ENCODE measurements at places on chromosomes 11 and 22.

DNA sequence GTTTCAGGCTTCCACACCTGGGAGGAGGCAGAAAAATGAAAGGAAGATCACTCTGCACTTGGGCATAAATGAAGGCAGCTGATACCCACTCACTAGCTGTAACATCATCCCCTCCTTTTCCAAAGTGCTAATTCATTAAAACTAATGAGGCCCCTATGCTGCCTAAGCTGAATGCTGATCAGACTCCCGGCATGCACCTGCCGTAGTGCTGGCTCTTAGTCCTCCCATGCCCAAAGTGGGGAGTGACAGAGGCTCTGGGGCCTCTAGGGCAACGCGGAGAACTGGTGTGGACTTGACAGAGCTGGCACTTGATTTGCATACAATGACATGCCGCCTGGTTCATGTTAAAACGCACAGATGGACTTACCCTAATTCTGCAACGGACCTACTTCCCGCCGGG lies 96.5 kb upstream of the NCAM1 start:
- DNase-seq: no peak

DNA sequence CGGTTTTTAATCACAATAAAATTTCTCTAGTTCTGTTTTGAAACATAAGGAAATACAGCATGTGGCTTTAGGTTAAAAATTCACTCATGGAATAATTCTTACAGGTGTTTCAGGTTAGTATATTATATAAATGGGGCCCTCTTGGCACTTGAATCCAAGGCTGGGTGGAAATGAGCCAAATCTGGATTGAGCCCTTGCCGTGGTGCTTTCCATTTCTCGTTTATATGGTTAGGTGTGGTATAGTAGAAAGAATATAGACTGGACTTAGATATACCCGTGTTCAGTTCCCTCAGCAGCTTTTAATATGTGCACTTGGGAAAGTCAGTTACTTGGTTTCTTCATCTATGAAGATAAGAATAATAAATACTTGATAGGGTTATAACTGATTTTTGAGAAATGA lies 16.0 kb downstream of the ZFP91 start:
- DNase-seq: no peak

GRCh38 chr11:12526789-12527188 lies 147.4 kb upstream of the TEAD1 start:
- no peak for DNase-seq

DNA sequence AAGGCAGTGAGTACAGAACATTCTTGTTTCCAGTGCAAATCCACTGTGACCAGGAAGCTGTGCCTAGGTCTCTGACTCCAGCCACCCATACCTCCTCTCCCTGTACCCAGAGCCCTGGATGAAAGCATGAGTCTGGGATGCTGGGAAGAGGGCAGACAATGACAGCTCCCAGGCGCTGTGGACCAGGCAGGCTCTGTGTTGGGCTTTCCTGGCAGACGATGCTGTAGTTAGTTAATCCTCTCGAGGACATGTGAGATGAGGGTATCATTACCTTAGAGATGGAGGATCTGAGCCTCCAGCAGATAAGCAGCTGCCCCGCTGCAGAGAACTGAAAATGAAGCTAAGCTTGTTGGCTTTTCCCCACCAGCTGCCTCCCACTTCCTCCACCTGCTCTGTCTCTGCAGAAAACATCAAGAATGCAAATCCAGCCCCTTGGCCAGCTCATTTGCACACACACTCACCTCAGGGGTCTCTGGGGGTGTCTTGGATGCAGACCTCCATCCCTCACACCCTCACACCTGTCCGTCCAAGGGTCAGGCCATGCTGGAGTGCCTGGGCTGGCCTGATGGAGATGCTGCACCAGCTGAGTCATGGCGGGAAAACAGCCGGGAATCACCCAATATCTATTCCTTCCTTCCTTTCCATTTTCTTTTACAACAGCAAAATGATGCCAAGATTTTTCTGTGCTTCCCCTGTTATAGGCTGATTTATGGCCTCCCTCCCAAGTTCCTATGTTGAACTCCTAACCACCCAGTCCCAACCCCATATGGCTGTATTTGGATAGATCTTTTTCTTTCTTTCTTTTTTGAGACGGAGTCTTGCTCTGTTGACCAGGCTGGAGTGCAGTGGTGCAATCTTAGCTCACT lies 94.9 kb upstream of the SEPTIN5 start:
- no peak for DNase-seq

GRCh38 chr11:28245131-28245530 lies 136.9 kb downstream of the METTL15 start:
- DNase-seq: peak; percentile 58

DNA sequence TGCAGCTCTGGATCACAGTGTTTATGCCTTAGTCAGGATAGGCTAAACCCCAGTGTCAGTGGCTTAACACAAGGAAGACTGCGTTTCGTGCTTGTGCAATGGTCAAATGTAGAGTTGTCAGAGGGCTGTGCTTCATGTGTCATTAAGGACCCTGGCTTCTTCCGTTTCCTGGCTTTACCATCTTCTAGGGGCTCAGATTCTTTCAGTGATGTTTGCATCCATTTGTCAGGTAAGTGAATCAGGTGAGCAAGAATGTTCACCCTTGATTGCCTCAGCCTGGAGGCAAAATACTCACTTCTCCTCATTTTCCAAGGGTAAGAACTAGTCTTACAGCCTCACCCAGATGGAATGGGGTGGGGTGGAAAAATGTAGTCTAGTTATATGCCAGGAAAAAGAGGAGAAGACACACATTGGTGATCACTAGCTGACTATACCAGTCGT lies 20.5 kb upstream of the AMOTL1 start:
- peak; percentile 97 for DNase-seq

DNA sequence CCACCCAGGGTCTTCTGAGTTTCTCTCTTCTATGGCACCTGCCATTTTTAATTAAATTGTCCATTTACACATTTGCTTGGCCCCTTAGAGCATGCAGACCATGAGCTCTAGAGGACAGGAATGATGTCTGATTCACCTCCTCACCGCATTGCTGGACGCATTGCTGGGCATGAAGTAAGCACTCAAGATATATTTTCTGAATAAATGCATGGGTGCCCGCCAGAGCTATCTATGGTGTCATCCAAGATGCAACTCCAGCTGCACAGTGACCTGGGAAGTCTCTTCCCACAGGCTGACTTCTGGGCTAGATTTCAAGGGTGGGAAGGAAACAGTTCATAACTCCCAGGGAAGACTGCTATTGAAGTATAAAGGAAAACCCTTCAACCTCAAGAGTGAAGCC lies 66.6 kb upstream of the ASPHD2 start:
- no peak for DNase-seq

GRCh38 chr11:69048694-69049489 lies at the start of gene TPCN2:
TPCN2 (plus strand) TSS chr11:69048932; CDS start chr11:69048998, 66 bp downstream.
- peak; percentile 79 for DNase-seq

GRCh38 chr11:68455485-68455884 lies 5.1 kb upstream of the PPP6R3 start:
- no peak for DNase-seq

DNA sequence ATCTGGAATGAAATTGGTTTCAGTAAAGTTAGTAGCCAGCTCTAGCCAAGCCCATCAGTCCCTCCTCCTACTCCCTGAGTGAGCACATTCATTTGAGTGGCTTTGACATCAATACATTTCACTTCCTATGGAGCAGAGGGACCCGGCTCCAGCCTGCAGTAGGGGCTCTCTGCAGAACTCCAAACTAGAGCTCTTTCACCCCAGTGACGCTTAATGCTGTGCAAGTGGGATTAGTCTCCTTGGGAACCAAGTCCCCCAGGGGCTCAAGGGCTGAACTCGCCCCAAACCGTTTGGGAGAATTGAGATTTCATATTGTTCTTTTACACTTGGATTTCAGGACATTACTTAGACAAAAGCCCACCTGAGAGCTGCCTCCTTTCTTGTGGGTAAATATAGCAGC lies 4.4 kb upstream of the FAM181B start:
- no peak for DNase-seq

GRCh38 chr11:35583843-35584242 lies 34.4 kb upstream of the FJX1 start:
- no peak for DNase-seq

DNA sequence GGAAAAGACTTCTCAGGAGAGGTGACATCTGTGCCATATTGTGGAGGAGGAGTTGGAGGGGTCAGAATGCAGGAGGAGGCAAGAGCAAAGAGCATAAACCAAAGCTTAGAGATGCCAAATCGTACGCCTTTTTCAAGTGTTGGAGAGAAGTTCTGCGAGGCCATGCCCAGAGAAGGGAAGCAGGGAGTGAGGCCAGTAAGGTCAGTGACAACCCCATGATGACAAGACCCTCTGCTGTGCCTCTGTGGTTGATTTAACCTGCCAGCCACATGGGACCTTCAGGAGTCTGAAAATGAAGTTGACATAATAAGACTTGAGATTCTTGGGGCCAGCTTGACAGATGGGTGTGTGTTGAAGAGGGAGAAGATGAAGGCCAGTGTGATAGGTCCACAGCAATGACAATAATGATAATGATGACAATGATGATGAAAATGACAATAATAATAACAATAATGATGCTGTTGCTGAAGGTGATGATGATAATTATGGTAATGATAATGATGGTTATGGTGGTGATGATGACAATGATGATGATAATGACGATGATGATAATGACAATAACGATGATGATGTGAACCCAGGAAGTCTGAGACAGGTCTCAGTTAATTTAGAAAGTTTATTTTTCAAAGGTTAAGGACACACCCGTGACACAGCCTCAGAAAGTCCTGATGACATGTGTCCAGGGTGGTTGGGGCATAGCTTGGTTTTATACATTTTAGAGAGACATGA lies 152.6 kb upstream of the B3GAT1 start:
- DNase-seq: no peak

GRCh38 chr22:45995405-45996101 lies 18.6 kb upstream of the WNT7B start:
- DNase-seq: no peak

GRCh38 chr11:61112575-61112974 lies 10.3 kb downstream of the CD5 start:
- no peak for DNase-seq

DNA sequence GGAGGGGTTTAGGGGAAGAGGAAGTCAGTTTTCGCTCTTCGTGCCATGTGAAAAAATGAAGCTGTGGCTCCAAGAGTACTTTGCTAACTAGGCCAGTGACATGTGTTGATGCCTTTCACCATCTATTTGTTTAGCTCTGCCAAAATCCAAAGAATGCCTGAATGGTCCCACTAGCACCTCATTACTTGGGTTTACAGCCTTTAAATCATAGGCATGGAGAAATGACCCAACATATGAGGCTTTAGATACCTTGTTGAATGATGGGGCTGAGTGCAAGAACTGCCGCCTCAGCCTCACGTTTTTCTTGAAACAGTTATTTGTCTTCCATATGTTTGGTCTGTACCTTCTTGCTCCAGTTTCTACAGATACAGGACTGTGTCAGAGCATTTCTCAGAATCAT lies 8.3 kb downstream of the RBM4 start:
- DNase-seq: no peak

- no peak for DNase-seq
Measured at GRCh38 chr11:19987331-19987801, 172.9 kb downstream of the DBX1 start.

DNA sequence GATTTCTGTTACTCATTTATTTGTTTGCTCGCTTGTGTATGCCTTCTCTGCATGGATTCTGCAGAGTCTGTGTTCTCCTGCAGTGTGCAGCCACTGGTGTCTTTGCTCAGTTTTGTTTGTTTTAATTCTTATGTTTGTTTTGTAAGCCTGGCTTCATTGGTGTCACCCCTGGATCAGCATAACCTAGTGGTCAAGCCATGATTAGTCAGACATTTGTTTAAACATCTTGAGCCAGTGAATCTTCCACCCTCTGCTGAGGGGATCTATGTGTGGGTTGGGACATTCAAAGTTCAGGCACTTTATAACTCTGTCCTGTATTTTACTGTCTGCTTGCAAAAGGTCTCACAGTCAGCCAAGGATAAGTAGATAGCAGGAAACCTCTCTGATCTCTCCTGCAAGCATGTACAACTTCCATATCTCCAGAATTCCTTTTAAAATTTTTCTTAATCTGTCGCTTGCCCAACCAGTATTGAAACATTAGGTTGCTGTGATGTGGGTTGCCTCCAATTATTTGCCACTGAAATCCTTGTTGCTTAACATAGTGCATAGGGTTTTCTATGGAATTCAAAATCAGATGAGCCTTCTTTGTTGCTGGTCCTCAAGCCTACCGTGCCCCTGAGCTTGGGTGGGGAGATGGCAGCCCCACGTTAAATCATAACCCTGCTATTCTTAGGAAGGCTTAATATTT lies 86.8 kb downstream of the KCNQ1OT1 start:
- DNase-seq: peak; percentile 74

GRCh38 chr11:112522536-112522935 lies 261.9 kb upstream of the PLET1 start:
- no peak for DNase-seq

DNA sequence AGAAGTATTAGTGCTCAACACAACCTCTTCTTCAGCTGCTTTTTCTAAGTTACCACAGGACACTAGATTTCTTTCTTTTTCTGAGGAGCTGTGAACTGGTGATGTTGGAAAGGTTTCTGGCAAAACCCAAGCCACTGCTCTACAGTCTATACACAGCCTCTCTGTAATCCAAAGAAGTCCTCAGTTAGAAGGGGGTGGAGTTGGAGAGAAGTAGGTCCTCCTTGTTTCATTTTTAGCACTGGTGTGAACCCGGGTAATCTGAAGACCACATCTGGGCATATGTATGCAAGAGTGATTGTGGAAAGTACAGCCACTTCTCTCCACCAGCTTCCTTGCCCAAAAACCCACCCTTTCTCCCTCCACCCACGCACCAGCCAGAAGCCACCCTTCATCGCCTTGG lies 1168.1 kb downstream of the LRRC4C start:
- no peak for DNase-seq

GRCh38 chr11:132361011-132361550 lies 990.7 kb downstream of the NTM start:
- DNase-seq: no peak

DNA sequence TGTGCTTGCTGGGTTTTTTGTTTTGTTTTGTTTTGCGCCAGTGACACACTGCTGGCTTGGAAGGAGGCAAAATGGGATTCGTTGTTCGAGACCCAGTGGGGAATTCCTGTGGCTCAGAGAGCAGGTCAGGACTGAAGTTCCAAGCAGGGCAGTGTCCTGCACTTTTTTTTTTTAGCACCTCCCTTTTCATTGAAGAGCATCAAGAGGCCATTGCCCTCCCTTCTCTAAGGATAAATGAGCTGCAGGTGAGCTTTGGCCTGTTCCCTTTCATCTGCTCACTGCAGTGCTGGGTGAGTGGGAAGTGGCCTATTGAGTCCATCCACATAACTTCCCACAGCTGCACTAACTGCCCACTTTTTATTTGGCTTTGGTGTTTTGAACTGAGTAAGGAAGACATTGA lies 87.8 kb downstream of the ARHGAP42 start:
- no peak for DNase-seq

DNA sequence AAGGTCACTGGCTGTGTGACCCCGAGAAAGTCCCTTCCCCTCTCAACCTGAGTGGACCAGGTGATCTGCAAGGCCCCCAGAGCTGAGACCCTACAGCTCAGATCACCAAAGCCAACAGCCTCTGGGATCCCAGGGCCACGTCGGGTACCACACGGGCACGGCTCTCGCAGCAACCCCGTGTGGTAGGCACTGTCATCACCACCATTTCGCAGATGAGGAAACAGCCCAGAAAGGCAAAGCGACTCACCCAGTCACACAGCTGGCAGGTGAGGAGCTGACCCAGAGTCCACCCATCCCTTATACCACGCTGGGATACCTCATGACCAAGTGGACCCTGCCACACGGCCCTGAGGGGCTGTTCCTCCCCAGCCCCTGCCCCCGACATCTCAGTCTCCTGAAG lies 2.8 kb downstream of the ATP5MGL start:
- no peak for DNase-seq
